ENCODE measurements at places on chromosomes 13 and 19. TPM values are rescaled to one million over a fixed set of nuclear protein-coding genes. Genes with fewer than 3 reads are reported as not detected.

Gene ZNF429
- total RNA-seq: 3.0 TPM

DNA sequence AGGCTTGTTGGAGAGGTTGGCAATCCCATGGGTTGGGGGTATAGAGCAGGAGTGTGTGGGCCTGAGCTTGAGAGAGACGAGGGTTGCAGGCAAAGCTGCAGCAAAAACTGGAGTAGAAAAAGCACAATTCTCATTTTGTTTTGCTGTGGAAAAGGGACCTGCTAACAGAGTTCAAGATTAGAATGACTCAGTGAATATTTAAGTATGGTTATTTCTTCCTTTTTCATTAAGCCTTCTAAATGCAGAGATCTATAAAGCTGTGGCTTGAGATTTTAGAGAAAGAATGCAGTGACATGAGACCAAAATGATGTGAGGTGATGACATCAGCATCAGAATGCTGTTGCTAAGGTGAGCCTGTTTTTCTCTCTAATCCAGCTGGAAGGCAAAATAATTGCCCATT lies 10.8 kb upstream of the MBNL2 start:
- H3K4me3 ChIP-seq: no peak overlapping the region
- no peaks in the 10 kb centered on the region for H3K27me3 ChIP-seq

- H3K4me3 ChIP-seq: no peak overlapping the region
- no peak for DNase-seq
- peaks cover 25% of the 10 kb centered on the region for H3K4me1 ChIP-seq
- no peaks in the 10 kb centered on the region for H3K36me3 ChIP-seq
- H3K27me3 ChIP-seq: no peaks in the 10 kb centered on the region
Observed at GRCh38 chr13:30735872-30736175, 481 bp downstream of the ALOX5AP start.

Gene IGSF23
- total RNA-seq: not detected

- DNase-seq: peak; percentile 42
- no peaks in the 10 kb centered on the region for H3K36me3 ChIP-seq
- no peak overlapping the region for H3K27ac ChIP-seq
- H3K27me3 ChIP-seq: peaks cover 84% of the 10 kb centered on the region
Observed at GRCh38 chr13:112053744-112054615, 13.0 kb upstream of the SOX1 start.

- no peaks in the 10 kb centered on the region for H3K27me3 ChIP-seq
- H3K4me3 ChIP-seq: no peak overlapping the region
- no peaks in the 10 kb centered on the region for H3K36me3 ChIP-seq
- H3K27ac ChIP-seq: no peak overlapping the region
- H3K4me1 ChIP-seq: peaks cover 9% of the 10 kb centered on the region
- DNase-seq: no peak
Observed at GRCh38 chr13:113918580-113918979, 54.7 kb upstream of the GAS6 start.

Gene AKAP11
- total RNA-seq: 16.5 TPM

GRCh38 chr13:60494296-60494695 lies 97.3 kb downstream of the TDRD3 start:
- DNase-seq: no peak
- no peaks in the 10 kb centered on the region for H3K4me1 ChIP-seq
- H3K4me3 ChIP-seq: no peak overlapping the region
- no peaks in the 10 kb centered on the region for H3K36me3 ChIP-seq

Gene PSPN
- total RNA-seq: 1.3 TPM

Gene PRTN3
- not detected for total RNA-seq

Gene FAM83E
- 0.11 TPM for total RNA-seq

Gene KLK3
- total RNA-seq: not detected

Gene TSPAN16
- not detected for total RNA-seq

GRCh38 chr13:34391076-34391475 lies 551.0 kb upstream of the NBEA start:
- no peaks in the 10 kb centered on the region for H3K4me1 ChIP-seq
- no peak overlapping the region for H3K4me3 ChIP-seq
- peak; percentile 42 for DNase-seq
- no peak overlapping the region for H3K27ac ChIP-seq
- H3K27me3 ChIP-seq: no peaks in the 10 kb centered on the region

DNA sequence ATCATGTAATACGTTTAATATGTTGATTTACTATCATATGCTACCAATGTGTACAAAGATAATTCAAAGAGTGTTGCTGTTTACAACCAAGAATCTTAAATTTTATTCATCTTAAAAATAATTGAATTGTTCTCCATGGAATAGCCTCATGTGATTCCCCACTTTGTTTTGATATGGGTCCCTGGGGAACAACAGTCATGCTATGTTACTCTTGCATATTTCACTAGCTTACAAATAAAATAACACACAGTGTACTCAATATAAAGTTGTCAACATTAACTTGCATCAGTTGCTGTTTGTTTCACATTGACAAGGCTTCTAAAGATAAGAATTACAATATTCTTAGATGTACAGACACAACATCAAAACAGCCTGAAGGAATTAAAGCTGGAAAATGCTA lies 2.3 kb downstream of the ENOX1 start:
- no peaks in the 10 kb centered on the region for H3K27me3 ChIP-seq
- H3K4me3 ChIP-seq: no peak overlapping the region
- H3K27ac ChIP-seq: no peak overlapping the region

DNA sequence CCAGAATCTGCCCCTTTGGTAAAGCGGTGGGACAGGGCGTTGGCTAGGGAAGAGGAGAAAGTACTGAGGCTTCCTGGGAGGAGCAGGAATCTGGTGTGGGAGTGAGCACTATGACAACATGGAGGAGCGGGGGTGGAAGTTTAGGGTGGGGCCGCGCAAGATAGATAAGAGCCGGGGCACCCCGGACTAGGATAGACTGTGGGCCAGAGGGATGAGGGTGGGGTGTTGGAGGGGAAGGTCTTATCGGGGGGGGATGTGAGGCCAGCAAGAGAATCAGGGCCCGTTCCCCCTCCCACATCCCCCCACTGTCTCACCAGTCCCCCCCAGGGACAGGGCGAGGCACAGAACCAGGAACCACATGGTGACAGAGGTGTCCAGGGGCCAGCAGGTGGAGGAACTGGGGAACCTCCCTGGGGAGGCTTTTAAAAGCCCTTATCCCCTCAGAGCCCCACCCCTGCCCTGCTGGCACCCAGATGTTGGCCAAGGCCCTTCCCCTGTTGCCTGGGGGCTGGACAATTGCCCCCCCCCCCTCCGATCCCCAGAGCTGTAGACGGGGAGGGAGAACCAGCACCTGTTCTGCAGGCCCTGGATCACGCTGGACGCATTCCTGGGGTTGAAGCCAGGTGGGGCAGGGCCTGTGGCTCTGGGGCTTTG lies at the start of gene KLK1:
Gene KLK1 (minus strand): TSS at position 399 of the 654 bp plus-strand sequence. CDS start 39 bp downstream, at position 360.
- DNase-seq: no peak
- no peak within 1 kb of the TSS for H3K4me3 ChIP-seq
- no peaks in the 10 kb centered on the region for H3K4me1 ChIP-seq
- peaks cover 28% of the 10 kb centered on the region for H3K27me3 ChIP-seq
- no peaks in the 10 kb centered on the region for H3K36me3 ChIP-seq
- no peak within 1 kb of the TSS for H3K27ac ChIP-seq

All from SJSA1 (cell line).